Cerebellar cortex (tissue), 1 donor: ENCODE measurements at places on chromosomes 2 and 18.

- no peak for DNase-seq
Measured at GRCh38 chr2:63581298-63581961, 6.8 kb downstream of the WDPCP start.

DNA sequence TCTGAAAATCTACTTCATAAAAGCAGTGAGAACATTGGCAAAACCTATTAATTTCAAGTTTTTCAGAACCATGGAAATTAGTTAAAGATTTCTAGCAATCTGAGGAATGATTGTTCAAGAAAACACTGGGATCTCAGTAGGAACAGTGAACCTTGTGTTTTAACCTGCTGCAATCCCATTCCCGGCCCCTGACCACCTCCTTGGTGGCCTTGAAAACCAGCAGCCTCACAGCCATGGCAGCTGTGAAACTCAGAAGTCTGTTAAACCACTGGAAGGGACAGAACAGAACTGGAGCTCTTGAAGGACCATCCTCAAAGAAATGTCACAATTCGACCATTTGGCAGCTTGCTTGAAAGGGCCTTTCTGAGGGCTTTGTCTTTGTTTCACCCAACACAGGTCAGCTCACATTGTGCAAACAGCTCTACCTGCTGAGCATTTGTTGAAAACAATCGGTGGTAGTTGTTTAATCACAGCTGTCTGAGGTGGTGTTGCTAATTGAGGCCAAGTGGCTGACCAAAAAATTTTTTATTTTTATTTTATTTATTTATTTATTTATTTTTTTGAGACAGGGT, 25.8 kb downstream of the NEDD4L start:
- no peak for DNase-seq

GRCh38 chr2:182300608-182301007, 126.2 kb downstream of the PDE1A start:
- no peak for DNase-seq

DNA sequence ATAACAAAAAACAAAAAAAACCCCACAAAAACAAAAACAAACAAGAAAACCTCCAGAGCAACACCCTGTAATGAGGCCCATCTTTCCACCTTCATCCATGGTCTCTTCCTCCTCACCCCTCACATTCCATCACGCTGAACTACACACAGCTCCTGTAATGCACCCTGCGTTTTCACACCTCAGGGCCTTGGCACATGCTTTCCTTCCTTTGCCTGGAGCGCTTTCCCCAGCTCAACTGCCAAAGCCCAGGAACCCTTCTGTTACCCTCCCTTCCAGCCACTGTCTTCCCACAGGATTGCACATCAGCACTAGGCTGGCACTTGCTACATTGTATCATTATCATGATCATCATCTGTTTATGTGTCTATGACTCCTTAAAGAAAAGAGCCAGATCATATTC, 29.4 kb downstream of the TMEM247 start:
- no peak for DNase-seq

- DNase-seq: no peak
Measured at GRCh38 chr2:69566669-69567068, 76.9 kb downstream of the AAK1 start.
